Cardiac septum (tissue), 1 donor: ENCODE measurements at places on chromosomes 3 and 15.

- no peak for DNase-seq
These were observed 618.5 kb upstream of the BCHE start for GRCh38 chr3:166455744-166456143.

DNA sequence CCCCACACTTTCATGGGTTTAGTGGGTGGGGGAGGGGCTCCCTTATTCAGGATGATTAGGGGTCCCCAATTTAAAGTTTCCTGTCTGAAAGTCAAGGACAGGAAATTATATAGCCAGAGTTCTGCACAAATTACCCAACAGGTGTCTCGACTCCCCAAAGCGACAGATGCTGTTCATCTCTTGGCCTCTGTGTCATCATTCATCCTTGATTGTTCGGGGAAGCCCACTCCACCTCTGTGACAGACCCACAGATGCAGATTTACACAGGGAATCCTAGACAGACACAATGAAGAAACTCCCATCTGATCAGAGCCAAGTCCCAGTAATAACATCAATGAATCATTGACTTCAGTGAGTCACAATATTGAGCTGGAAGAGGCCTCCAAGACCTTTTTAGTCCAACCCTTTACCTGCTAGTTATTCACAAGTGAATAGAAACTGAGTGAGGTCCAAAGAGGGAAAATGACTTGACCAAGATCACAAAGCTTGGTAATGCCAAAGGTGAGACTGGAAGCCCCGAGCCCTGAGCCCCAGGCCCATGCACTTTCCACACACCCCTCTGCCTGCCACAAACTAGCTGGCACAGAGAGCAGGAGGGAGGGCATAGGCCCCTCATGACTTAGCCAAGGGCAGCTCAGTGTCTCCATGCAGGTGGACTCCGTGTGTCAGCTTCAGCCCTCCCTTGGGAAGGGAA is 7.9 kb upstream of the SRP14 start:
- DNase-seq = no peak

DNA sequence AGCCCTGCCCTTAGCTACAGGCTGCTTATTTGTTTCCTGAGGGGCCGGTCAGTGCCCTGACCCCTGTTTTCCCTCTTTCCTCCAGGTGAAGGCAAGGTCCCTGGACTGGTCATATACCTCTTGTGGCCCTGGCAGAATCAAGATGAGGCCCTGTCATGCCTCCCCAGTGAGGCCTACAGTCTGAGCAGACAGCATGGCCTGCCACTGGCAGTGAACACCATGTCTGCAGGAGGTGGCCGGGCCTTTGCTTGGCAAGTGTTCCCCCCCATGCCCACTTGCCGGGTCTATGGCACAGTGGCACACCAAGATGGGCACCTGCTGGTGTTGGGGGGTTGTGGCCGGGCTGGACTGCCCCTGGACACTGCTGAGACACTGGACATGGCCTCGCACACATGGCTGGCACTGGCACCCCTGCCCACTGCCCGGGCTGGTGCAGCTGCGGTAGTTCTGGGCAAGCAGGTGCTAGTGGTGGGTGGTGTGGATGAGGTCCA is 1.2 kb downstream of the KLHDC8B start:
- DNase-seq = no peak

- DNase-seq = no peak
These were observed 18.7 kb downstream of the MGLL start for GRCh38 chr3:127803619-127804018.

- no peak for DNase-seq
These were observed 216.1 kb upstream of the ROPN1 start for GRCh38 chr3:124207873-124208485.

GRCh38 chr3:41301548-41301947 is 102.2 kb downstream of the CTNNB1 start:
- DNase-seq = no peak

GRCh38 chr3:38782148-38782547 is 33.9 kb downstream of the SCN10A start:
- DNase-seq = no peak

DNA sequence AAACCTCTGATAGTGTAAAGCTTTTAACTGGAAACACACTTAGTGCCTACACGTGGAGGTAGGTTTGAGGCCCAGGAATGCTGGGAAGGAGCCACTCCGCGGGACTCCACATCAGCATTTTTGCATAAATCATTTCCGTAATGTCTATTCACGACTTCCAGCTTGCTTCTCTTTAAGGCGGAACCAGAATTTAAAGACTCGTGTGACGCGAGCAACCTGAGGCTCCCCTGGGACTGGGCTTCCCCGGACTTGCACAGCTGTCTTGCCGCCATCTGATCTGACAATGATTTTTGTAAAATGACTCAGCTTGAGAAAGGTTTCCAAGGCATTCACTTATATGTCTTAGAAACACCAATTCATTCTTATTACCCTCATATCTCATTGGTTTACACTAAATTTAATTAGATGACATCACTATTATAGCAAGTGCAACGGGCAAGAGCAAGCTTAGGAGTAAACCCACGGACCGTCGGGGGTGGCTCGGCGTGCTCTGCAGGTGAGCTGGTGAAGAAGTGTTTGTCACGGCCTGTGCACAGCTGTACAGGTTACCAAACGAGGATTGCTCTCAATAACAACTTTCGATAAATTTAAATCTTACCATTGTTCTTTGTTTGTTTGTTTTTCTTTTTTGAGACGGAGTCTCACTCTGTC is 95.2 kb downstream of the CHSY1 start:
- peak; percentile 43 for DNase-seq

- DNase-seq = no peak
These were observed 340.8 kb upstream of the DCBLD2 start for GRCh38 chr3:99242271-99242670.

- no peak for DNase-seq
These were observed 11.2 kb downstream of the SCAP start for GRCh38 chr3:47464588-47464987.
